ENCODE measurements at places on chromosomes 3 and 15. TPM values are rescaled to one million over a fixed set of nuclear protein-coding genes. Genes with fewer than 3 reads are reported as not detected.

IRAK2 gene
- total RNA-seq, result 3.8 TPM

- DNase-seq, result no peak
These were observed 268.5 kb downstream of the PTPRG start for GRCh38 chr3:61829722-61830350.

GRCh38 chr3:101117980-101118379 is 124.8 kb upstream of the ABI3BP start:
- peak; percentile 76 for DNase-seq

DNA sequence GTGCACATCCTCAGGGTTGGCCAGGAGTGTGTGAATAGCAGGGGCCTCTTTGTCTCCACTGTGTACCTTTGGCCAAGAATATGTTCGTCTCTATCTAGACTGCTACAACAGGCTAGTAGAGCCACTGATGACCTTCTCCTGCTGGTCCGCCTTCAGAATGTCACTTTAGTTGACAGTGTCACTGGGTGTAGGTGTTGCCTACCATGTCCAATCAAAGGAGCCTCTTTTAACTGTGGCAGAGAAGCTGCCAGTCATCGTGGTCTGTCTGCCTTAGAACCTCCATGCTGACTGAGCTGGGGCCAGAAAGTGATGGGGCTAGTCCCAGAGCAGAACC is 40.1 kb downstream of the OXSR1 start:
- no peak for DNase-seq

DNA sequence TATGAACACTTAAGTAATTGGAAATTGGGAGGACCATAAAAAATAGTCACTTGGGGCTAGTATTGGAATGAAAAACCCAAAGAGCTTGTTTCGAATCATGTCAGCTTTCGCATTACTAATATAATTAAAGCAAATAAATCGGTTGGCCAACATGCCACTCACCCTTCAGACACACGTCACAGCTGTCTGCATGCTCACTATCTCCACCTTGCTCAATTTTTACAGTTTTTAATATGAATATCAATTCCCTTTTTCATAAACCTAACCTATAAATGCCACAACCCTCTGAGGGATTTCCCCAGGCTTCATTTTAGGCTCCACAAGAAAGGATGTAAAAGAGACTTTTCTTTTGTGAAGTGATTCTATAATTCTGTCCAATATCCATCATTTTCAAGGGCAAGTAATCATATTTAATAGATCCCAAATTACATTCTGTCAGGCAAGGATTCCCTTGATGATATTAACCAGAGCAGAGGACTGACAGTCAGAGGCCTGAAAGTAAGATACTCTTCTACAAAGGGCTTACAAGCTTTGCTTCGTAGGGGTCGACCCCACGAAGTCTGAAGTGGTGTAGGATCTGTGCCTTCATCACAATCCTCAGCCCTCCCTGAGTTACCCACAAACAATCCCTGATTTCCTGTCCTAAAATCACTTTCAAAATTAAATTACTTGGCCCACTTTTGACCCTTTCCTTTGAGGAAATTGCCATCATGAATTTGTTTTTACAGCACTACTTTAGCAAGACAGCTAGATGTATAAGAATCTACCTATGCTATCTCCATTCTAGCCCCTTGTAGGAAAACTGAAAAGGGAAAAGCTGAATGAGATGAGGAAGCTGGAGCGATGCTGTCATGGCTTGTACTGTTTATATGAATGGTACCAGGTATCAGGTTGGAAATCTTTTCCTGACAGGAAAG is 44.5 kb downstream of the NANOGP8 start:
- no peak for DNase-seq

DNA sequence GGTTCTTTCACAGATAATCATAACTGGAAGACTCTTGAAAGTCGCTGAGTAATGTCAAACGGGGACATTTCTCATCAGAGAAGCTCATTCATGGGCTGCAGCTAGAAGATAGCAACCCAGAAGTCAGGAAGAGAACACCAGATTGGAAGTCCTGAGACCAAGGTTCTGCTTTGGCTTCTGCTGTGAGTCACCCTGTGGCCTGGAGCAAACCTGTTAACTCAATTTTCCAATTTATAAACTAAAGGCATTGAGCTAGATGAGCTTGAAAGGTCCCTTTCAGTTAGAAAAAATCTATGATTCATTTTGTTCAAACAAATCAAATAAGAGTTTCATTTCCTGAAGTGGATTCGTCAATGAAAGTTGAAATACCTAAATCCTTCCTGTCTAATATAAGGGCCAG is 402.2 kb downstream of the EPHB1 start:
- DNase-seq, result no peak

SPG21 gene
- total RNA-seq, result 49.9 TPM

MYLK gene
- 57.6 TPM for total RNA-seq

- DNase-seq, result no peak
These were observed 7.7 kb upstream of the FGD5 start for GRCh38 chr3:14810801-14811661.

PRSS50 gene
- 0.89 TPM for total RNA-seq

DNA sequence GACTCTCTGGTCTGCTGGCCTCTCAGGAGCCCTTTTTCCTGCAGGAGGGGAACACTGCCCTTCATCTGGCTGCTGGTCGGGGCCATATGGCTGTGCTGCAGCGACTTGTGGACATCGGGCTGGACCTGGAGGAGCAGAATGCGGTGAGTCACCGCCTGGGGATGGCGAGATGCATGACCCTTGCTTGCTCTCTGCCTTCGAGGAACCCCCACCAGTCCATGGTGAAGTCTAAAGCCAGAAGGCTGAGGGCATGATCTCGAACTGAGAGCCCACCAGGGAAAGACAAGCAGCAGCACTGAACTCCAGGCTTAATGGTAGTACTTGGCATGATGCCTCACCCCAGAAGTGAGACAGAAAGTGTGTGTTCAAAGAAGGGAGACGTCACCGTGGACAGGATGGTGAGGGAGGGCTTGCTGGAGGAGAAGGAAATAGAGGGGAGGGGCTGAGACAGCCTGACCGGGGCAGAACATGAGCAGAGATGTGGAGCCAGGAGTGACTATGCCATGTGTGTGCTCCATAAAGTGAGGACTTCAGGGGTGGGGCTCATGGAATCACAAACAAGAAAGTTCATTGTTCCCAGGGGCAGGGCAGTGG is 19.2 kb downstream of the ANKDD1A start:
- no peak for DNase-seq

DNA sequence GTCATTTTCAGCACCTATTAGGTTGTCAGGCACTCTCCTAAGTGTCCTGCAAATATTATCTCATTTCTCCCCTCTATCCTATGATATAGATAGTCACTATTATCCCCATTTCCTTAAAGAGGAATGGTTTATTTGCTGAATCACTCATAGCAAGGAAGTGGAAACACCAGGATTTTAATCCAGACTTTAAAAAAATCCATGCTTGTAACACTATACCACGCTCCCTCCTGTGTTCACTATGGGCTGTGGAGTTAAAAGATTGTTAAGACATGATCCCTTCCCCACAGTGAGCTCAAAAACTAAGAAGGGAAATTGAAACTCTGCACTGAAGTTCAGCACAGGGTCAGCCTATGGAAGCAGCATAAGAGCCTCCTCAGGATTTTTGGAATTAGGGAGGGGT is 60.2 kb downstream of the TMEM39A start:
- no peak for DNase-seq
